HTR-8/SVneo (cell line): ENCODE measurements at places on chromosomes 13 and 19.

GRCh38 chr19:3700242-3701032 is at the start of gene PIP5K1C:
TSS of gene PIP5K1C (minus strand) at chr19:3700468. CDS start at chr19:3700390, 78 bp downstream.
- peak; percentile 82 for DNase-seq

DNA sequence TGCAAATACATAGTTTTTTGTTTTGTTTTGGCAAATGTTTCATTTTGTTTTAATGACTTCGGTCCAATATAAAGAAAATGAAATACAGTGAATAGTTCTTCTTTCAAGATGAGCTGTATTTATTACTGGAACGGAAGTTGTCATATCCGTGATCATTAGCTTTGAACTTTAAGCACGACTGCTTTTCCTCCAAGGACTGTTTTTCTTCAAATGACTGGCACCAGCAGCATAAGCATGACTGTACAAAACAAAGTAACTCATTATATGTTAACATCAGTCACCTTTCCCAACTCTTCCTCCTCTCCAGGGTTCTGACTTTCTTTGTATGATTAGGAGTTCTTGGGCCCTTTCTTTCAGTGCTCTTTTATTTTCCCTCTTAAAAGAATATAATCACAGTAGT is 20.5 kb downstream of the EDNRB start:
- DNase-seq: no peak

GRCh38 chr13:80528733-80529132 is 187.8 kb upstream of the SPRY2 start:
- no peak for DNase-seq

DNA sequence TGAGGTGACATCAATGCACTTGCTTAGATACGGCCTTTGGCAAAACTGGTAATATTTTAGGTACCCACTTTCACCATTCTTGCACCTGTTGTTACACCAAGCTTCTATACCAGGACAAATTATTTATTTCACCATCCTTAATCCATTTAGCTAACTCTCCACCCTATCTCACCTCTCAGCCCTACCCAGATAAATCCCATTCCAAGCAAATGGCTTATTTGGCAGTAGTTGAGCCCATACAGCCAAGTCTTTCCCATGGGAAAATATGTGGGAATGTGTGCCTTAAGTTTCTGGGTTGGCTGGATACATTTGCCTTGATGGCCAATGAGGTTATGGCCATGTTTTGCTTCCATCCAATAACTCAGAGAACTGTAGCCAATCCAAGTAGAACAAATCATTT is 551.9 kb downstream of the GPC6 start:
- DNase-seq: no peak

GRCh38 chr13:84399320-84400085 is 517.2 kb upstream of the SLITRK1 start:
- DNase-seq: no peak

- DNase-seq: no peak
Observed at GRCh38 chr13:27077451-27077850, 94.2 kb downstream of the USP12 start.

GRCh38 chr19:56111601-56112312 is 9.3 kb downstream of the ZNF787 start:
- no peak for DNase-seq

- no peak for DNase-seq
Observed at GRCh38 chr13:48653472-48653939, at the start of gene CYSLTR2. TSS of gene CYSLTR2 (plus strand) at chr13:48653929. CDS start at chr13:48706818, 52,889 bp downstream.

GRCh38 chr13:51867062-51867461 is 5.3 kb downstream of the CCDC70 start:
- no peak for DNase-seq

DNA sequence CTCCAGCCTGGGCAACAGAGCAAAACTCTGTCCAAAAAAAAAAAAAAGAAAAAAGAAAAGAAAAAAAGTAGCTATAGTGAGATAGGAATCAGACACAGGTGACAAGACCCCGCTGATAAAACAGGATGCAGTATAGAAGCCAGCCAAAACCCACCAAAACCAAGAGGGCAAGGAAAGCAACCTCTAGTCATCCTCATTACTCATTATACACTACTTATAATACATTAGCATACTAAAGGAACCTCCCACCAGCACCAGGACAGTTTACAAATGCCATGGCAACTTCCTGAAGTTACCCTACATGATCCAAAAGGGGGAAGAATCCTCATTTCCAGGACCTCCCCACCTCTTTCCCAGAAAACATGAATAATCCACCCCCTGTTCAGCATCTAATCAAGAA is 35.6 kb upstream of the UBL3 start:
- no peak for DNase-seq

- DNase-seq: no peak
Observed at GRCh38 chr13:113950451-113951245, 23.2 kb downstream of the C13orf46 start.

GRCh38 chr19:3722443-3723109 is 14.4 kb downstream of the TJP3 start:
- no peak for DNase-seq

DNA sequence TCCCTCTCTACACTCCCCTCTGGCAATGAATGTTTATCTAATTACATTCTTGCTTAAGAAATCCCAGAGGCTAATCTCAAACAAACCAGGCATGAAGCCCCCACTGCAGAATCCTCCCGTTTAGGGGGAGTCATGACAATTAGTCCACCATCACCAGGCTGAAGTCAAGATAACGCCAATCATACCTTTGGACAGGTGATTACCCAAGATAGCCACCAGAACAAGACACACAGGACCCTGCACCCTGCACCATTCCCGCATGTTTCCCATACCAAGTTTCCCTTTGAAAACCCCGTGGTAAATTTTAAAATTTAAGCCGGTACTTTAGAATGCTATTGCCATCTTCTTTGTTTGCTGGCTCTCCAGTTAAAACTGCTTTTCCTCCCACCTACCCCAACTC is 64.8 kb upstream of the XPO4 start:
- no peak for DNase-seq

DNA sequence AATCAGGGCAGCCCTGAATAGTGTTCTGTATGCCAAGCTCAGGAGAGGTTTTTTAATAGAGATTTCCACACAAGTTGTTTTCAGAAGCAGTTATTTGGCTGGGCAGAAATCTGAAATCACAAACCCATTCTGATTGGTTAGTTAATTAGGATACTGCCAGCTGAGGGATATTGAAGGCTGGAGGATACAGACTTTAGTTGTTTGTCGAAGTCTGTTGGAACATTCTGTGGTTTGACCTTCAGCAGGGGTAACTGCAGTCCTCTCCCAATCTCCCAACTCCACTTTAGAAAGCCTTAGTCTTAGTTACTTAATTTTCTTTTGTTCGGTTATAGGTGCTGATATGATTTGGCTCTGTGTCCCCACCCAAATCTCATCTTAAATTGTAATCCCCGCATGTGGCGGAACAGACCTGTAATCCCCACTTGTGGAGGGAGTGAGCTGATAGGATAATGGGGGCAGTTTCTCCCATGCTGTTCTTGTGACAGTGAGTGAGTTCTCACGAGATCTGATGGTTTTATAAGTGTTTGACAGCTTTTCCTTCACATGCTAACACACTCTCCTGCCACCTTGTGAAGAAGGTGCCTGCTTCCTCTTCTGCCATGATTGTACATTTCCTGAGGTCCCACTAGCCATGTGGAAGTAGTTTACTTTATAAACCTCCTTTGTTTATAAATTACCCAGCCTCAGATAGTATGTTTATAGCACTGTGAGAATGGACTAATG is 169.2 kb downstream of the GPC5 start:
- no peak for DNase-seq

GRCh38 chr19:54137699-54138488 is at the start of gene CNOT3:
TSS of gene CNOT3 (plus strand) at chr19:54137762. CDS start at chr19:54142979, 5,217 bp downstream.
- no peak for DNase-seq

- peak; percentile 69 for DNase-seq
Observed at GRCh38 chr19:43759515-43759914, 4.8 kb upstream of the SMG9 start.

DNA sequence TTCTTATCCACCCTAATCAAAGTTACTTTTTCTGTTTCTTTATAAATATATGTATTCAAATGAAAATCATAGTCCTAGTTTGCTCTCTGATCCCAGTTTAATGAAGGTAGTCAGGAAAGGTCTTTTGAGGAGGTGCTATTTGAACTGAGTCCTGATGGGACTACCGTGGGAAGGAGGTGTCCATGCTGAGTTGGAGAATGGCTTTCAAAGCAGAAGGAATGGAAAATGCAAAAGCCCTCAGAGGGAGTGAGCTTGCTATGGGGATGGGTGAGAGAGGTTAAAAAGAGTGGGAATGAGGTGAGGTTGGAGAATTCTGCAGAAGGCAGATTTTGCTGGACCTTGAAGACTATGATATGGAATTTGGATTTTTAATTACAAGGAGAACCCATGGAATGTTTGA is 193.6 kb downstream of the GPC6 start:
- no peak for DNase-seq

DNA sequence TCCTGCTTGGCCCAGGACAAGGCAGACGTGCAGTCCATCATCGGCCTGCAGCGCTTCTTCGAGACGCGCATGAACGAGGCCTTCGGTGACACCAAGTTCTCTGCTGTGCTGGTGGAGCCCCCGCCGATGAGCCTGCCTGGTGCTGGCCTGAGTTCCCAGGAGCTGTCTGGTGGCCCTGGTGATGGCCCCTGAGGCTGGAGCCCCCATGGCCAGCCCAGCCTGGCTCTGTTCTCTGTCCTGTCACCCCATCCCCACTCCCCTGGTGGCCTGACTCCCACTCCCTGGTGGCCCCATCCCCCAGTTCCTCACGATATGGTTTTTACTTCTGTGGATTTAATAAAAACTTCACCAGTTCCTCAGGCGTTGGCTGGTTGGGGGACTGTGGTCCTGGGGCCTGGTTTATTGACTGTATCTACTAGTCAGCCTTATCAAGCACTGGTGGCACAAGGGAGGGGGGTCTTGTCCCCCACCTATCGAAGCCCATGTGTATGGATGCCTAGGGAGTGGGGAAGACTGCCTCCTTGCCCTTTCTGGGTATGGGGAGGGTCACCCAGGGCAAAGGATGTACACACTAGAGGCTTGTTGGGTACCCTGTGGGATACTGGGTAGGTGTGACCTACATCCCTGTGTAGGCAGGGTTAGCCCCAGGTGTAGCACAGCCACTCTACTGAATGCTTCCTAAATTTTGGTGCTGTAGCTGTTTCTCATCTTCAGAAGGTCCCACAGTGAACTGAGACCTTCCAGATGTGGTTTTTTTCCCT is 4.4 kb downstream of the CHMP2A start:
- no peak for DNase-seq

DNA sequence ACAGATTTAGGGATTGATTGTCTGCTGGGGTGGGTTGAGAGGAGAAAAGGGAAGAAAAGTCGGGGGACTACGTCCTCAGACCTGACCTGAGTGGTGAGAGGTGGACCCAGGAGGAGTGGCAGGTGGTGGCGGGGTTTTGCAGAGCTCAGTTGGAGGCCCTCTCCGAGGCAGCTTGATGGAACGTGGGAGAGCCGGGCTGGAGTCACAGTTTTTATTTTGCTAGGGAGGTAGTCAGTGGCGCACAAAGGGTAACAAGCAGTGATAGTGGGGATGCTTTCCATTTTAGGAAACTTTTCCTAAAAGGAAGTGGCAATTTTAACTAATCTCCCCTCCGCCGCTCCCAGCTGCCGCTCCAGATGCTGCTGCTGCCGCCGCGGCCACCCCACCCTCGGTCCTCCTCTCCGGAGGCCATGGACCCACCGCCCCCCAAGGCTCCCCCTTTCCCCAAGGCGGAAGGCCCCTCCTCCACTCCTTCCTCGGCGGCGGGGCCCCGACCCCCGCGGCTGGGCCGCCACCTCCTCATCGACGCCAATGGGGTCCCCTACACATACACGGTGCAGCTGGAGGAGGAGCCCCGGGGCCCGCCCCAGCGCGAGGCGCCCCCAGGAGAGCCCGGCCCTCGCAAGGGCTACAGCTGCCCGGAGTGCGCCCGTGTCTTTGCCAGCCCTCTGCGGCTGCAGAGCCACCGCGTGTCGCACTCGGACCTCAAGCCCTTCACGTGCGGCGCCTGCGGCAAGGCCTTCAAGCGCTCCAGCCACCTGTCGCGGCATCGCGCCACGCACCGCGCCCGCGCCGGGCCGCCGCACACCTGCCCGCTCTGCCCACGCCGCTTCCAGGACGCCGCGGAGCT is 1.1 kb upstream of the ZNF581 start:
- no peak for DNase-seq

DNA sequence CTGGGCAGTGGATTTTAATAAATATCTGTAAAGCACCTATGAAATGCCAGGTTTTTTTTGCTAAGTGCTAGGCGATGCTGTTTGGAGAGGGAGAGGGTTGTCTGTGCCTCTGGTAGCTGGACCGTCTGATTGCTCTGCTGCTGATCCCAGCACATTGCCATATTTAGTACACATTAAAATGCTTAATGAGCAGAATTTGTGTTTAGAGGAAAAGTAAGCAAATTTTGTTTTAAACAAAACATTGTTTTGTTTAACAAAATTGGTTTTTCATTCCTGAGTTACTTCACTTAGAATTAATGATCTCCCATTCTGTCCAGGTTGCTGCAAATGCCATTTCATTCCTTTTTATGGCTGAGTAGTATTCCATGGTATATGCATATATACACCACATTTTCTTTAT is 85.2 kb downstream of the LMO7 start:
- no peak for DNase-seq

- DNase-seq: no peak
Observed at GRCh38 chr13:113049981-113050380, 55.6 kb upstream of the F7 start.

- DNase-seq: peak; percentile 18
Observed at GRCh38 chr13:33799950-33800592, 17.9 kb upstream of the RFC3 start.

GRCh38 chr13:31595563-31595962 is 143.8 kb upstream of the RXFP2 start:
- DNase-seq: no peak

GRCh38 chr13:99657848-99658260 is 156.6 kb downstream of the TM9SF2 start:
- no peak for DNase-seq

DNA sequence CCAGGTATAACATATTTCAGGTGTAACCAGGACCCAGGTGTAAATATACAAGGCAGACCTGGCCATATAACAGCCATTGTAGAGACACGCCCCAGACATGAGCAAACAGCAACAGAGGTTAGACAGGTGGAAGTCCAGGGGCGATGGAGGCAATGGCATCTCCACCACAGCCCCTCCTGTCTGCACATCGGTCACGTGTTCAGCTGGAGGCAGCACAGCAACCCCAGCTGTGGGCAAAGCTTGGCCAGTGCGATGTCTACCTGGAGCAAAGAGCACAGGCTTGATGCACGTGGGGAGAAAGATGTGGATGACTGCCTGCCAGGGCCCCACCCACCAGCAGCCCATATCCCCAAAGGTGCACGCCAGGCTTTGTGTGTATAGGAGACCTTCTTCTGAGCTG is 4.4 kb downstream of the CYP4F2 start:
- no peak for DNase-seq

GRCh38 chr13:109096101-109096500 is 466.7 kb downstream of the MYO16 start:
- DNase-seq: no peak
